CD4-positive, alpha-beta T cell treated with Interleukin-2 at 100 ng/mL for 4 hours (primary cell): ENCODE measurements at places on chromosomes 16 and 17.

DNA sequence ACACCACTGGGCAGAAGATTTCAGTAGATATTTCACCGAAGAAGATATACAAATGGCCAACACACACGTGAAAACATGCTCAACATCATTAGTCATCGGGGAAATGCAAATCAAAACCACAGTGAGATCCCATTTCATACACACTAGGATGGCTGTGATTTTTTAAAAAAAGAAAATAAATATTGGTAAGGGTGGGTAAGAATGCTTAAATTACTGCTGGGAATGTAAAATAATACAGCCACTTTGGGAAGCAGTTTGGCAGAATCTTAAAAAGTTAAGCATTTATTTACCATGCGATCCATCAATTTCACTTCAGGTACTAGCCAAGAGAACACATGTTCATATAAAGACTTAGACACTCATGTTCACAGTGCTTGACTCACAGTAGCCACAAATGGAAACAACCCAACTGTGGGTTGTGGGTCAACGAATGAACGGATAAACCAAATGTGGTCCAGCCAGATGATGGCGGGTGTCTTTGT is 6.5 kb upstream of the C16orf74 start:
- DNase-seq: no peak

DNA sequence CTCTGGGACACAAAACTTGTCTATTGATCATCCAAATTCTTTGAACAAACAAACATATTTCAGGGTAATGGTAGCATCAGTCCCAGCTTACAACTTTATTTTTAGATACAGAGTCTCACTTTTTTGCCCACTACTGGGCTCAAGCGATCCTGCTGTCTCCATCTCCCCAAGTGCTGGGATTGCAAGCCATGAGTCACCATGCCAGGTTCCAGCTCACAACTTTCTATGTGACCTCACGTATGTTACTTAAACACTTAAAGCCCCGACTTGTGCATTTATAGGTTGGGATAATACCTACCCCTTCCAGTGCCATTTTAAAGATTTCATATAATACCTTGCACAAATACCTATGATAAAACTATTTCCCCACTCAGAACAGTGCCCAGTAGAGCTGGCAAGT is 42.0 kb upstream of the KSR1 start:
- DNase-seq: no peak

DNA sequence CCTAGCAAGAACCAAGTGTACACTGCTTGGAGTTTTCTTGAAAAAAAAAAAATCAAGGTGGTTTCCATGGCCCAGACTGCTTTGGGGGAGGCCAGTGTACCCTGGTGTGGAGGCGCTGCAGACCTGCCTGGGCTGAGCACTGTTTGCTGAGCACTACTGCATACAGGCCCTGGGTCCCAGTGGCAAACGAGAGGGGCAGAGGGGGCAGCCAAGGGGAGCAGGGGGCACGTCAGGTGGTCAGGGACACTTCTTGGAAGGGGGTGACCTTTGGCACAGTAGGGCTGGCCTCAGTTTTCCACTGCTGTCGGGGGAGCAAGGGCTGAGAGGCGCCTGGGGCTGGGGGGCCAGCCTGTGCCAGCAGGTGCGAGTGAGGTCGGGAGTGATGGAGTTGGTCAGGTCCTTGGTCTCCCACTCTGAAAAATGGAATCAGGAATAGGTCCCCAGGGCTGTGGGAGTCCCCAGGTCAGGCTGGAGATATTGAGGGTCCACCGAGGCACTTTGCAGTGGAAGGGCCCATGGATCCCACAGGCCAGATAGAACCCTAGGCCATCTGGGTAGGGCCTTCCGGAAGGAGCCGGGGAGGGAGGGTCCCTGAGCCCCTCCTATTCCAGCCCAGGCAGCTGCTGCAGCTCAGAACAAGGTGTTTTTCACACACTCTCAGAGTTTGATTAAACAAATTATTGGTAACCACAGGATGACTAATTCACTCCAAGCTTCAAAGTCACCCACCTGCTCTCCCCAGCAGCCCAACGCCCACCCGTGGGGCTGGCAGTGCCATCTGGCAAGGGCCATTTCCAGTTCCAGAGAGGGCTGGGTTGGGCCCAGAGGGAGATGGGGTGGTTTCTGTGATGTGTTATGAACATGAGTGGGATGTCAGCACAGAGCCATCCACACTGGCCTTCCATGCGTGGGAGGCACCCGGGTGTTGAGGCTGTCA is 3.5 kb downstream of the ZFPM1 start:
- DNase-seq: peak; percentile 81

DNA sequence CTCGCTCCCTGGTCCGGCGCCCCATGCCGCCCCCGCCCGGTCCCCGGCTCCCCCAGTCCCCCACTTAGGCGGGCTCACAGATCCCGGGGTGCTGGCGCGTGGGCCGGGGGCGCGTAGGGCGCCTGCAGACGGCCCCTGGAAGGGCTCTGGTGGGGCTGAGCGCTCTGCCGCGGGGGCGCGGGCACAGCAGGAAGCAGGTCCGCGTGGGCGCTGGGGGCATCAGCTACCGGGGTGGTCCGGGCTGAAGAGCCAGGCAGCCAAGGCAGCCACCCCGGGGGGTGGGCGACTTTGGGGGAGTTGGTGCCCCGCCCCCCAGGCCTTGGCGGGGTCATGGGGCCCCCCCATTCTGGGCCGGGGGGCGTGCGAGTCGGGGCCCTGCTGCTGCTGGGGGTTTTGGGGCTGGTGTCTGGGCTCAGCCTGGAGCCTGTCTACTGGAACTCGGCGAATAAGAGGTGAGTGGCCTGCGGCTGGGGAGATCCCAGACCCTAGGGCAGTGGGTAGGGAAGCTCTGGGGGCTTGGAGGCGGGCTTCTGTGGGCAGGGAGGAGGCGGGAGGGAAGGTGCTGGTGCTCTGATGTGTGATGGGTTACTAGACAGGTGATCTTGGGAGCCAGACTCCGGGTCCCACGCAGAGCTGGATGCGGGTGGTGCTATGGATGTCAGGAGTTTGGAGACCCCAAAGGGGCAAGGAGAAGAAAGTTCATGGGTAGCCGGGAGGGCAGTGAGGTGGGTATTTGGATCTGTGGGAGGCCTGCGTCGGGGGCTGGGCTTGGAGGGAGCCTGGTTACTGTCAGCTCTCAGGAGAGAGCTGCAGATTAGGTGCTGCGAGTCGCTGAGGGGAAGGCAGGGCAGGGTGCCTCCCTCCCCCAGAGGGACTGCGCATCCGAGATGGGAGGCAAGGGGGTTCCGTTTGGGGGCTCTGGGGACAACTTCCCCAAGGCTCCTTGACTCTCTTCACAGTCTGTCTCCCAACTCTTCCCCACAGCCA is 560 bp downstream of the EFNB3 start:
- no peak for DNase-seq
